ENCODE measurements at places on chromosomes 5 and 9. TPM values are rescaled to one million over a fixed set of nuclear protein-coding genes. Genes with fewer than 3 reads are reported as not detected.

DNA sequence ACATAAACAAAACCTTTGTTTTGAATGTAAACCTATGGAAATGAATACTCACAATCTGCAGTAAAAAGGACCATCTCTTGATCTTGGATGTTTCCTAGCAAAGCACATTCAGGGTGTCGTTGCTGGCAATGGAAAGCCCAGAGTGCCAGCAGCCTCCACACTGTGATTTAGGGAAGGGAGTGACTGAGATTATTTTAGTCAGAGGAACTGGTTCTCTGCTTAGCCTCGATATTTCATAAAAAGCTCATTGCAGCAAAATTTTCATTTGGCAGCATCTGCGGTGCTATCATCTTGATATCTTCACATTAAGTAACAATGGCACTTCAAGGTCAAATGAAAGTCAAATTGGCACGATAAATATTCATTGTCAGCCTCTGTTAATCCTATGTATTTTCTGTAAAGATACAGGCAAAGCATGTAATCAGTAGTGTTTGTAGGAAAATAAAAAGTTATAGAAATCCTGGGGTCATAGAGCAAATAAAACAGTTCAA lies 116.0 kb downstream of the MACIR start:
- no peak for DNase-seq

DNA sequence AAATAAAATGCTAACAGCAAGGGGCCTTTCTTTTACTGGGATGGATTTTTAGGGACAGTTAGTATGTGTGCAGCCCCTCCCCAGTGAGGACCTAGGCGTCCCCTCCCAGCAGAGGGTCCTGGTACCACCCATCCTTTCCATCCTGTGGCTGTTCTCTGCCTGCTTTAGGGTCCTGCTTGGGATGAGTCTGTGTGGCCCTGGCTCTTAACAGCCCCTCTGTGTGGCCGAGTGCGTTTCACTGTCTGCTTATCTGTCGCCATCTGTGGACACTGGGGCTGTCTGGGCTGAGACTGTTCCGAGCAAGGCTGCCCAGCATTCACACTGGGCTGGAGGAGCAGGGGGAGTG lies 17.0 kb downstream of the WNK2 start:
- DNase-seq = no peak

DNA sequence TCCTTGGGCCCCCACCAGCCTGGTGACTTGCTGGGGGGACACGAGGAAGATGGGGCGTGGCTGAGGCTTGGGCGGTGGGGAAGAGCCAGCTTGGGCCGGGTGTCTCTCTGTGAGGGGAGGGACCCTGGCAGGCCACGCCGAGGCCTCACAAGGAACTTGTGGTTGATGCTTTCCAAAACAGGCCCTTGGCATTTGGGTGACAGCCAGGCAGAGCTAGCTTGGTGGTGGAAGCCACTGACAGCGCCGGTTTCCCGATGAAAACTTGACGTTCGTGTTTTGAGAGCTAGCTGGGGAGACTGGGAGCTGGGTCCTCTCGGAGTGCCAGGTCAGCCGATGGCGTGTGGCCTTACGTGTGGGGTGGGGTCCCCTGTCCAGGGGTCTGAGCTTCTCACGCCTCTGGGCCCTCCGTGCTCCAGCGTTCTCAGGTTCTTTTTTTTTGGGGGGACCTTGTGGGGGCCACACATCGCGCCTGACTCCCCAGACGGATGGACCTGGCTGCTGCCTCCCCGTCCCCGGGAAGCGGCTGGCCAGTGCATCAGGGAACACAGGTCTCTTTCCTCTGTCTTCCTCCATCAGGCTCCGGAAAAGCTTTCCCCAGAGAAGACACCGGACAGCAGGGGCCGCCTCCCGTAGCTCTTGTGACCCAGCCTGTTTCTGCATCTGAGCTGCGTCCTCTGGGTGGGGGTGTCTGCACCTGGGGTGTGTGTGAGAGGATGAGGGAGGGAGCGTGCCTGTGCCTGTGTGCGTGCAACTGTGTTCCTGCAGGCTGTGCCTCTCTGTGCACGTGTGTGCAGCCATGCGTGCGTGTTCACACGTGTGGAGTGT lies 129.3 kb upstream of the LPCAT1 start:
- no peak for DNase-seq

Gene WNT8A
- not detected for total RNA-seq

Gene OR1Q1
- total RNA-seq = not detected

Gene TXN
- total RNA-seq = 179 TPM

Gene SLC36A2
- not detected for total RNA-seq

All from upper lobe of left lung (tissue), 6 donors.